ENCODE measurements at places on chromosomes 1 and 21.

GRCh38 chr1:231526536-231526935, 1.9 kb upstream of the TSNAX start:
- no peak for DNase-seq

DNA sequence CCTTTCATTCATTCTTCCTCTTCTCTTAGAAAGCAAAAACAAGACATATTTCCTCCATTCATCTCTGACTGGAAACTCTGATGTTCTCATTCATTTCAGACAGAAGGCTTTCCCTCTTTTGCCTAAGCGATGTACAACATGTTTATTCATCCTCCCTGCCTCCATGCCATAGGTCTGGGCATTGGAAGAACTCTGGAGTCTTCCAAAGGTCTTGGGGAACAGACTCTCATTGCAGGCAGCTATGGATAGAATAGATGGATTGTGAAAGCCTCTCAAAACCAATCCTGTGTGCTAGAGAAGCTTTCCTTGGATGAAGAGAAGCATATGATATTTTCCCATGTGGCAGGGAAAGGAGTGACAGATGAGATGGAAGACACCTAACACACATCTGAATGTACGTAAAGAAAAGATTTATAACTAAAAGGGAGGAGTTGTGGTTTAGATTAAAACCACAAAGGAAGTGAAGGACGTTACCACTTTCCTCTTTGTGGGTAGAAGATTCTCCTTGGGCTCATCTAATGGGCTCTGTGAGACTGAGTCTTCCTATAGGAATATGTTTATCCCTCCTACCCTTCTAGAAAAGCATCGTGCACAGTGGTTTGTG, 38.7 kb downstream of the BCL9 start:
- no peak for DNase-seq

DNA sequence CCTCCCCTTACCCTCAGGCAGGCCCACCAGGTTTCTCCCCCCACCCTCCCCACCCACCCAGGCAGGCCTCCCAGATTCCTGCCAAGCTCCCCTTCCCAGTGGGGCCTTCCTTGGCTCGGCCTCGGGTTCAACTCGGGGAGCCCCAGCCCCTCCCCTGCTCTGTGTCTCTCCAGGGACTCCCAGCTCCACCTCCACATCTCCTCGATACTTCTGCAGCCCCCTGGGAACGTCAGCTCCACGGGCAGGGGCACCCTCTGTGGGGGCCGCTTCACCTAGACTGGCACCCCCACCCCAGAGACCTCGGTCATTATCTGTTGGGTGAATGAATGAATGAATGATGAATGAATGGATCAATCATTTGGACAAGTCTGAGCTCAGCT, 775 bp downstream of the MMEL1 start:
- no peak for DNase-seq

- DNase-seq = peak; percentile 59
Observed at GRCh38 chr1:14970115-14970798, 183.3 kb upstream of the TMEM51 start.

DNA sequence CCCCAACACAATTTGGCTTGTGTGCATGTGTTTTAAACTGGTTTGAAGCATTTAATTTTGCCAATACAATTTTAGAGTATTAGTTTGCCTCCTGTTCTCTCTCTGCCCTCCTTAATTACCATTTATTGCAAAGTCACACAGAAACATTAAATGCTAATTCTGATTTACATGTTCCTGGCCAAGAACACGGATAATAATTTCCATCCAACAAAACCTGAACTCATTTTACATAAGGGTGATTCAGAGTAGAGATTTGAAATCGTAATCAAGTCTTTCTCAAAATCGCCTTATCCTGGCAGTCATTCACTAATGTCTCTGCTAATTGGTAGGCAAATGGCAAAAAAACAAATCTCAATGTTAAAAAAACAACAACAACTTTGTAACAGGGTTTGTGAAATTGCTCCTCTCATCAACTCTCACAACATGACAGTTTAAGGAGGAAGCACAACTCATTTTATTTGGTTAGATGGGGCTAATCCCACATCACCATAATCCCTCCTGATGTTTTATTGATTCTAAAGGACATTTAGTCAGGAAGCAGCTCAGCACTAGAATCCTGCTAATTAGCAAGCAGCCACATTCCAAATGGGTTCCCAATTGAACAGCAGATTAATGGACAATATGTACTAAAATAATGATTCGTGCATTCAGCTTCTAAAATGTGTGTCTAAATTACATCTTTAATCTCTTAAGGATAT, 55.9 kb downstream of the C1orf87 start:
- no peak for DNase-seq

- no peak for DNase-seq
Observed at GRCh38 chr1:216960716-216961115, 237.5 kb upstream of the ESRRG start.

GRCh38 chr1:83999316-83999819, 436 bp upstream of the TTLL7 start:
- DNase-seq = peak; percentile 89

DNA sequence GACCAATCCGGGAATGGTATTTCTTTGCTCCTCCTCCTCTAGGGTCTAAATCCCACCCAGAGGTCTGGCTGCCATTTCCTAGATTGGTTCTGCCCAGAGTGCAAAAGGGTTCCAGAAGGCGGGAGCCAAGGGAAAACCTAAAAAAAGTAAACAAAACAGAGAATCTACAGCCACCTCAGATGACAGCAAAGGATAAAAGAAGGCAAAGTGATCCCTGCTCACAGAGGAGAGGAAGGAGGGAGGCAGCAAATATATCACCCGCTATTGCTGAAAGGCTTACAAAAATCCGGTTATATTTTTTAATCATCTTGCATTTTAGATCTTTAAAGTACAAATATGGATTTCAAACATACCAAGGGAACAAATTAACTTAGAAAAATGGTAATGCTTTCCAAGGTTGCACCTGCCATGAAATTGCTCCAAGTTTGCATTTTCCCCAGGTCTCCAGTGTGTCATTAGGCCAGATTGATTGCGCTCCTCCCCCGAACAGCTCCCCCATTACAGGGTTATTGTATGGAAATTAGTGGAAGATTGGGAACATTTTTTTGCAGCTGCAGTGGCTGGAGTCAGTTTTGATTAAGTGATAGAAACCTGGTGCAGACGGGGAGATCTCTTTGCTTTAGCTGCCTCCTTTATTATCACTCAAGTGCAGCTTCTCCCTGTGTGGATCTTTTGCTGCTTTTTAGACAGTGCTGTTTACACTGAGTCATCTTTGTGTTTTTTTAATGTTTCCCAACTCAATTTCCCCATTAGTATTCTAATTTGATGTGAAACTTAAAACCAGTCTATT, 280.5 kb upstream of the CAMK1G start:
- DNase-seq = no peak

GRCh38 chr1:204885288-204885711, 14.6 kb downstream of the NFASC start:
- DNase-seq = peak; percentile 78

- DNase-seq = no peak
Observed at GRCh38 chr1:183993132-183993531, 44.4 kb downstream of the COLGALT2 start.

DNA sequence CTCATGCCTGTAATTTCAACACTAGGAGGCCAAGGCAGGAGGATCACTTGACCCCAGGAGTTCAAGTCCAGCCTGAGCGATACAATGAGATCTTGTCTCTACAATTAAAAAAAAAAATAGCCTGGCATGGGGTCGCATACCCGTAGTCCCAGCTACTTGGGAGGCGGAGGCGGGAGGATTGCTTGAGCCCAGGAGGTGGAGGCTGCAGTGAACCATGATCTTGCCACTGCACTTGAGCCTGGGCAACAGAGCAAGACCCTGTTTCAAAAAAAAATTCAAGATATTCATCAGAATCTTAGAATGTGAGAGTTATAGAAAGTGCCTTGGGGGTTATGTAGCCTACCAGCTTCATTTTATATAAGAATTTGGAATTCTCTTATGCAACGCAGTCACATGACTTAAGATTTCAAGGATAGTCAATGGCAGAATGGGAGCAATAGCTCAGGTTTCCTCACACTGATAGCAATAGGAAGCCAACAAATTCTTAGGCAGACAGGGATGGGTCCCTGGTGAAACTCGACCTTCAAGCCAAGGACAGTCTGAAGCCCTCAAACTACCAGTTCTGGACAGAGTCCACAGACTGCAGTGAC, 462.5 kb downstream of the SETD4 start:
- DNase-seq = no peak

DNA sequence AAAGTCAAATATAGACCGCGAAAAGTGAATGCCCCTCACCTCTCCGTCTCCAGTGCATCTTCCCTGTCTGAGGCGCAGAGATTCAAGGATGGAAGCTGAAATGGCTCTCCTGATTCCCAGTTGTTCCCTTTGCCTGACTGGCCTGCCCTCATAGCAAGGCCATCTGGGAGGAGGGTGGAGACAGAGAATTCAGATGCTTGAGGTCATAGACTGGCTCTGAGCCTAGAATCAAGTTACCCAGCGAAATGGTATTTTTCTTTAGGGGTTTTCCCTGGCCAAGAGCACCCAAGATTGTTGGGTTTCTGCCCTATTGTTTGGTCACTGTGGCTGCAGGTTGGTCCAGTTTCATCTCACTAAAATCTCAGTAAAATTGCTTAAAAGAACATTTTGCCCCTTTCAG, 7.2 kb downstream of the METTL13 start:
- DNase-seq = no peak

GRCh38 chr1:59457786-59458185, 160.9 kb downstream of the FGGY start:
- no peak for DNase-seq

- DNase-seq = no peak
Observed at GRCh38 chr1:245873883-245874671, 633.0 kb downstream of the SMYD3 start.

DNA sequence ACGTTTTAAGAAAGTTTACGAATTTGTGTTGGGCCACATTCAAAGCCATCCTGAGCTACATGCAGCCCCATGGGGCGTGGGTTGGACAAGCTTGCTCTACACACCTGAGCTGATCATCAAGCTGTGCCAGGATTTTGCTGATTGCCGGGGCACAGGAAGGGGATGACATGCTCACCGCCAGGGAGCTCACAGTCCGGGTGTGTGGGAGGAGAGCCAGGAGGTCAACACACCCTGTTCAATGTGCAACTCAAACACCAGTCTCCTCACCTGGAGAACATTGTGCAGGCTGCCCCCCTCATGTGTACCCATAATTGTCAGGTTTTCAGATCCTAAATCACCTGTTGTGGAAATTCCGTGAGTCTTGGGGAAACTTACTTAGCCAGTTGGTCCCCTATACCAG, 969 bp downstream of the CYP4A11 start:
- DNase-seq = no peak

- no peak for DNase-seq
Observed at GRCh38 chr1:207903767-207904166, 7.2 kb downstream of the CD34 start.

DNA sequence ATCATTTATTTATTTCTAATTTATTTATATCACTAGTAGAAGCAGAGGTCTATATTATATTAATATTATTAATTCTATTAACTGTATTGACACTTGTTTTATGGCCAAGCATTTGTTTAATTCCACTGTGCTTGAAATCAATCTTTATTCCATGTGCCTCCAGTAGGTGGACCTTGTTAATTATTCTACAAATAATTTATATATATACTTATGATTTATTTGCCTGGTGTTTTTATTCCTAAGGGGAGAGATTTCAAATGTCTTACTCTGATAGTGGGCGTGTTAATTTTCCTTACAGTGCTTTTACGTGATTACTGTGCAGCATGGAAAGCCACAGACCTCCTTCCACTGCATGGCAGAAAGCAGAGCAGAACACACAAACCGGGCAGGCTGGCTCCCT, 17.5 kb upstream of the OR6N2 start:
- DNase-seq = no peak

GRCh38 chr1:167156466-167156865, 62.6 kb downstream of the STYXL2 start:
- DNase-seq = no peak
